AG04450 (cell line): ENCODE measurements at places on chromosomes 16 and 17.

DNA sequence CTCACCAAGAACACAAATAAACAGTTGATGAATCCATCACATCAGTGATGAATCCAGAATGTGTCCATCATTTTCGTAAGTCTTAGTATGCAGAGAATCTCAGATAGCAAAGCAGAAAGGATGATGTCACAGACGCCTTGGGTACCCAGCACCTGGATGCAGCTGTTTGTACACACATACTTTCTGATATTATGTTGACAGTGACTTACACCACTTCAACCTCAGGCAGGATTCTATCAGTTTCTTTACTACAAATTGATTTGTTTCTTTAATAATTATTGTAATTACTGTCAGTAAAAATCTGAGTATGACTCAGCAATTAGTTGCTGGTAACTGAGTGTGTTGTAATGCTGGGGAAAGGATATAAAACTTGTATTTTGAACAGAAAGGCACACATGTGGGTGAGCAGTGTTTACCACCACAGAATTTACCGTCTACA is 159.8 kb downstream of the RPTOR start:
- DNase-seq: no peak

DNA sequence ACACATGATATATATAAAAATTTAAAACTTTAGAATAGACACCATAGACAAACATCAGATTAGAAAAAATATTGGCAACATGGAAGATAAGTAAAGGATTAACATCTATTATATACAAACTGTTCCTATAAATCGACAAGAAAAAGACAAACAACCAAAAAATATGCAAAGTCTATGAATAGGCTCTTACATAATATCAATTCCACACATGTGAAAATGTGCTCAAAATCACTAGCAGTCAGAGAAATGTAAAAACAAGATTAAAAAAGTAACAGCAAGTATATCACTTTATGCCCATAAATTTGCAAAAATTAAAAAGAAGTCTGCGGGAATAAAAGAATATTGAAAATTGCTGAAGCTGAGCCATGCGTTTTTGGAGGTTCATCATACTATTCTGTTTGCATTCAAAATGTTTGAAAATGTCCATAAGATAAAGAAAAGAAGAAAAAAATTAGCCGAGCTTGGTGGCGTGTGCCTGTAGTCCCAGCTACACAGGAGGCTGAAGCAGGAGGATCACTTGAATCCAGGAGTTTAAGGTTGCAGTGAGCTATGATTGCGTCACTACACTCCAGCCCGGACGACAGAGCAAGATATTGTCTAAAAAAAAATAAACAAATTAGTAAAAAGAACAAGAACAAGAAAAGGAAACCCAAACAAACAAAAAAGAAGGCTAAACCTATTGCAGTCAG is 11.2 kb upstream of the ERN2 start:
- no peak for DNase-seq

DNA sequence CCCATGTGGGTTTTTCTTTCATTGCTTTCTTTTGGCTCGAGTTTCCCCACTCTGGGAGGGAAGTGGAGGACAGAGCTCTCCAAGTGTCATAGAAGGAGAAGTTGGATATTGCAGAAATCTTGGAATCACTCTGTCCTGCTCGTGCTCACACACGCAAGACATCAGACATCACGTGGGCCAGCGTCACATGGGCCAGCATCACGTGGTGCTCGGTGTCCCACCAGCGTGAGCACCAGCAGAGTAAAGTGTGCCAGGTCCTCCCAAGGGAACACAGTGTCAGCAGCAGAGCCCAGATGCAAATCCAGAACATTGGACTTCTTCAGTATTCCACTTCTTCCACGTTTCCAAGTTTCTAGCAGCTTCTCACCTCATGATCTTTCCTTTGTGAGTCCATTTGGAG is 327.0 kb downstream of the FOXL1 start:
- DNase-seq: no peak

DNA sequence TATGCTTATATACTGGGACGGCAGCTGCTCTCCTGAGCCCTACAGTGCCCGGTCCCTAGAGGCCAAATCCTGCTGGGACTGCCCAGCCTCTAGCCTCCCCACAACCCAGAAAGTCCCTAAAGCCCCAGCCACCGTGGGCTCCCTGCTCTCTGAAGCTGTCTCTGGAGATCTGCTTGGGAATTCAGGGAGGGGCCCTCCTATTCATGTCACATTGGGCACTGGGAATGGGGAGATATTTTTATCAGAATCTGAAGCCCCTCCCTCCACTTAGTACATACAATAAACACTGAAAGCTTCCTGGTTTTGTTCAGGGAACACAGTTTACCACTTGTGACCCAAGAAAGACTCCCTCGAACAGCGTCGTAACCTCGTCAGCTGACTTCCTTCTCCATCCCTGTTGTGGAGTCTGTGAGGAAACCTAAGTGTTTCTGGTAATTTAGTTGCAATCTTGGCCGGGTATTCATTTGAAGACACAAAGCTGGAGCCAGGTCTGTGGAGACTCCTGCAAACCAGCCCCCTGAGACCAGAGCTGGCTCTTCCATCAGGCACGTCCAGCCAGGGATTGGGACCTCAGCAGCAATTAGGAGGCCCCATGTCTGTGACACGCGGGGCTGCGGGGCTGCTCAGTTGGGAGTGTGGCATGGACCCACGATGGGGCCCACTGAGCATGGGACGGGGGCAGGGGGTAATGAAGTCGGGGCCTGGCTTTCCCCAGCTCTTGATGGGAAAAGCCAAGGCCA is 38.5 kb downstream of the PGS1 start:
- DNase-seq: no peak
